ENCODE measurements at places on chromosomes 2 and 18.

DNA sequence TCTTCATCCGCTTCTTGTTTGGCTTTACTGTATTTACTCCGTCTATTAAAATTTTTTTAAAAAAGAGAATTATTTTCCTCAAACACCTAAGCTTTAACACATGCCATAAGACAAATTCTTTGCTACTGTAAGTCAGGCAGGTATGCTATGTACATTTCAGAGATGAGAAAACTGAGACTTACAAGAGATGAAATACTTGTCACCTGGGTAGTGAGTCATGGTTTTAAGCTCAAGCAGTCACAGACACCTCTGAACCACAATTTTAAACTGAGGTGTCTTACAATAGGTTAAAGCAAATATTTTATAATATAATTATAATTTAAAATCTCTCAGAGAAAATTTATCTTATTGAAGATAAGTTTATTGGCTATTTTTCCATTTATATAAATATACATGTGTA is 126.0 kb downstream of the EPHA4 start:
- no peak for DNase-seq

GRCh38 chr2:224909885-224910573 is 132.2 kb downstream of the DOCK10 start:
- no peak for DNase-seq

DNA sequence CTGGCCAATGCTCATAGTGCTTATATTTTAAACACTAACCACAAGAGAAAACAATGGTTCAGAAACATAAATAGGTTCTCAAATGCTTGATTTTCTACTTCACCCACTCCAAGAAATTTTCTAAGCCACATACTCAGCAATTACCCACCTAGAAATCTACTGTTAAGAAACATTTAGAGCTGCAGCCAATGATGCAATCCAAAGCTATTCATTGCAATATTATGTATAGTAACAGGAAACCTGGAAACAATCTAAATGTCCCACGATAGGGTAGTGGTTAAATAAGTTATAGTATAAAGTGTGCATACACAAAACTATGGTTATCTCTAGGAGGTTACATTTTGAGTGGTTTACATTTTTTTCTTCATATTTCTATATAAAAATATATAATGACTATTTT is 5.7 kb downstream of the FAM237A start:
- no peak for DNase-seq

DNA sequence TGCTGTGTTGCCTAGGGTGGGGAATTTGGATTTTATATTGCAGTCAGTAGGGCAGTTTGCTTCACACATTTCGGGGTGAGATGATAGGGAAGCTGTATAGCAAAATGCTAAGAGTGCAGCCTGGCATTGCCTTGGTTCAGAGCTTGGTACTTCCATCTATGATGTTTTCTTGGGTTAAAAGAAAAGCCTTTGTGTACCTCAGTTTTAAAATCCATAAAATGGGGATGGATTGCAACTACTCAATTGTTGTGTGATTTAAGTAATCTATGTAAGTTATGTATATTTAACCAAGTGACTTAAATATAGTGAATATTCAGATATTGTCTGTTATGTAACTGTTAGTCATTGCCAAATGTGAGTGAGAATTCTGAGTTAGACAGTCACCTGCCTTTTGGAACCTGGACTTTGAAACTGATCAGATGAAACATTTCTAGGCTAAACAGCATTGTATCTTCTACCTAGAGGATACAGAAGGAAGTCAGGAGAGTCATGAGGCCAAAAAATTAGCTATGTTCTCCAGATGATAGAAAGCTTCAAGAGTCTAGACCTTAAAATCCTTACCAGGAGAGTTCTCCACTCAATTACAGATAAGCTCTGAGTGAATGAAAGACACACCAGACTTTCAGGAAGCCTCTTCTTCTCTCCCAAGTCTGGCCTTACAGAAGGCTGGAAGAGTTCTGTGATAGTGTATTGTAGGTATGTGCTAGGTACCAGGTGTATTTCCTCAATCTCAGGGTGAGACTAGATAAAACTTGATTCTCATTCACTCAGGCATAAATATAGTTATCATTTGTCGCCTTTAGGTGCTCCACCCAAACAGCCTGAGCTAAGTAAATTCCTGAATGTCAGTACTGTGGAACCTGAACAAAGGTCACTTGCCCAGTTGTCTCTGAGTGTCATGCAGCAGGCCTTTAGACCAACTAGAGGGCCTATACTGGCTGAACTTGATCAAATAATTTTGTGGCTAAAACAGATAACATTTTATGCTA is 7.5 kb downstream of the RIOK3 start:
- no peak for DNase-seq

DNA sequence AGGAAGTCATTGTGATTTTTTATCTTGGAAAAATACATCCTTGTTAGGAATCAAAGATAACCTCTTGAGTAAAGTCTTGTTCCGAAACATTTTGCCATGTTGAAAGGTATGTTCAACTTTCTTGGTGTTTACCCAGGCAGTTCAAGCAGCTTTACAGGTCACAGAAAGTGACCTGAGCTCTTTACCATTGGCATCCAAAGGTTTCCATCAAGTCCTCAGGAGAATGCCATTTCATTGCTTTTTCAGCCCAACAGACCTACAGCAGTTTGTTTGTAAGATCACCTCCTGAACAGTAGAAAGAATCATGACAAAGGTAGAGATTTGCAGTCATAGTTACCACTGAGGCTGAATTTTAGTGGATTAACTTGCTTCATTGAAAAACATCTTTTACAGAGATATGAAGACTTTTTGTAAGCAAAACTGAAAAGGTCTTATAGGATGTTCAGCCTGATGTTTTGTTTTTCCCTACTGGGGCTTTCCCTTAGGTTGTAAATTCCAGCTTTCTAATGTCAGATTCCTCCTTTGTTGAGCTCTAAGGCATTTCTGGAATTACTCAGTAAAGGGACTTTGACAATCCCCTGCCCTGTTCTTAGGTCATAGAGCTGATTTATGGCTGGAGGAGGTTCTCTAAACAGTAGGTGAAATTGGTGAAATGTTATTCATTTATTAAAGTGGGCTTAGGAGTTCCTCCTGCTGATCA is 236.8 kb upstream of the RBMS1 start:
- DNase-seq: no peak

GRCh38 chr2:69624131-69624530 is 19.4 kb downstream of the AAK1 start:
- DNase-seq: no peak

DNA sequence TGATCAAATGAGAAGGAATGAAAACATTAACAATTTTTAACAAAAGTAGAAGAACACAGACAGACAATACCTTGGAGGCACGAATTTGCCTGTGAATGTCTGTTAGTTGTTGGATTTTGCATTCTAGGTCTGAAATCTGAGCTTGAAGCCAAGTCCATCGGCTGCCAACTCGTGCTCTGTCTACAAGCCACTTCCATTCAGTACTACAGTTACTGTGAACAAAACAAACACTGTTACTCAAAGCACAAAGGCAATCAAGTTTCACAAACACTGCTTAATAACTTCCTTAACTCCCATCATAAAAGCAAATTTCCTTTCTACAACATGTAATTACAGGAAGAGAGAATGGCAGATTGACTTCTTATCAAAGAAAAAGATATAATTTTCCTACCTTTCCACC is 42.2 kb downstream of the KANSL1L start:
- DNase-seq: no peak

- DNase-seq: no peak
Observed at GRCh38 chr2:1973636-1974035, 229.3 kb upstream of the PXDN start.

DNA sequence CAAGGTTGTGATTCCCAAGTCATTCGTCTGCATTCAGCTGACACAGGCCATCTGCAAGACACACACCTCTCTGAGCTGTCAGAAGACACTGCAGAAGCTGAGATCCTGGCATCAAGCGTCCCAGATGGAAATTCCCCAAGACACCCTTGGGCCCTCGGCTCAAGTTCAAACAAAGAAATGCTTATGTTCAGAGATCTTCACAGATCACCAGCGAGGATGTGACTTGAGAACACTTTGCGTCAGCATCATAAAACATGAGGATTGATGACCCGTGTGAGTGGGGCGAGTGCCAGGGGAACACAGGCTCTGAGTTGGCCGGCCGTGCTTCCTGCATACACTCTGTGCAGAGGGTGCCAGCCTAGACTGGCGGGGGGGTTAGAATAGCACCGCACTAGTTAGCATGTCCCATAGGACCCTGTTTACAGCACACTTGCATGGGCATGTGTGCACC is 36.8 kb downstream of the KCNIP3 start:
- DNase-seq: no peak

DNA sequence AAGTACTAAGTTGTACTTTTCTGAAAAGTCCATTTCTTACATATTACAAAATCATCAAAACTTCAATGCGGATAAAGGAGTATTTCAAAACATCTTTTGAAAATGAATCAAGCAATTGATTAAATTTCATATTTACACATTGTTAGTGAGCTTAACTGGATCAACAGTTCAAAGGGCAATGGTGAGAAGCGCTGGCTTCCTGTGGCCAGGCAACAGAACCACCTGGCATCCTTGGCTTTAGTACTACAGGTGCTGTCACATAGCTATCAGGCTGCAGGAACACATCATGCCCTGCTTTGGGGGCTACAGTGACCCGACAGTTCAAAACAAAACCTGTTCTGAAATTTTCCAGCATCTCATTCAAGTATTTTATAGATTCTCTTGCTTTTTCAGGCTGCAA is 59.2 kb downstream of the SMAD2 start:
- DNase-seq: no peak

DNA sequence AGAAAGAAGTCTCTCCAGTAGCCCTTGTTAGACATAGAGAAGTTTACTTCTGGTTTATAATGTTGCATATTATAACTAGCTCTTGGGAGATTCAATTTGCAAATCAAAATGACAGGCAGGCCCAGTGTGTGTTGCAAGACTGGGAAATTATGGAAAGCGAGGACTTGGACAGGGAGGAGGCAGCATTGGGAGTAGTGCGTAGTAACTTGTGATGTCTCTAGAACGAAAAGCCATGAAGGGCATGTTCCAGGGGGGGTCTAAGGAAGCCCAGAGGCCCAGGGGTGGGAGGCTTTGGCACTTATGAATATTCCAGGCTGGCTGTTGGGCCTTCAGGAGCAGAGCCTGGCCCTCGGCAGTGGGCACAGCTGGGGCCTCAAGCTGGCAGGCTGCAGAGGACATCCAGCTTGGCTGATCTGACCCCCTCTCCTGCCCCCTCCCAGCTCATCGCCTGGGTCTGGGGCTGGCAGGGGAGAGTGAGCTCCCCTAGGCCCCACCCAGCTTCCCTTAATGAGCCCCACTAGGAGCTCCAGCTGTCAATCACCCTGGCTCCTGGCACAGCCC is 55.3 kb upstream of the TCF7L1 start:
- no peak for DNase-seq

GRCh38 chr2:5691221-5691984 is 781 bp upstream of the SOX11 start:
- DNase-seq: no peak

DNA sequence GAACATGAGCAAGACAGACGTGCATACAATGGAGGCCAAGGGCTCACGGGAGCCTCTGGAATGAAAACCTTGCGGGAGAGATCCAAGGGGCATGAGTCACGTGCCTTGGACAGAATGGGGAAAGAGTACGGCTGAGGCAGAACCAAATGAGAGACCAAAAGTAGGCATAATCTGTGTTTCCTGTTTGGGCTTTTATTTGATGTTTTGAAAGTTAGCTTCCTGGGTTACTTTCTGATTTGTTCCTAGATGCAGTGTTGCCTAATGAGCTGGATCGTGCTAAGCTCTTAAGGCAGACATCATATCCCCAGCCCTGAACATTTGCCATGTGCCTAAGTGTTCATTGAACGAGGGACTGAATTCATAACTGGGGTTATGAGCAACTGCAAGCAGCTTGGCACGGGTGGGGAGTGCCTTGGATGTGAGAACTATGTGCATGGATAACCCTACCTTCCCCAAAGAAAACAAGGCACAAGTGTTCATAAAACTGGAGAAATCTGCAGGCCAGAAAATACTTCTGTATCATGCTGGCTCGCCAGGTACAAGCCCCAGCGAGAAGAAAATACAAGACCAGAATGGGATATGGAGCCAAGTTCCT is 60.3 kb upstream of the RPL31 start:
- DNase-seq: no peak

DNA sequence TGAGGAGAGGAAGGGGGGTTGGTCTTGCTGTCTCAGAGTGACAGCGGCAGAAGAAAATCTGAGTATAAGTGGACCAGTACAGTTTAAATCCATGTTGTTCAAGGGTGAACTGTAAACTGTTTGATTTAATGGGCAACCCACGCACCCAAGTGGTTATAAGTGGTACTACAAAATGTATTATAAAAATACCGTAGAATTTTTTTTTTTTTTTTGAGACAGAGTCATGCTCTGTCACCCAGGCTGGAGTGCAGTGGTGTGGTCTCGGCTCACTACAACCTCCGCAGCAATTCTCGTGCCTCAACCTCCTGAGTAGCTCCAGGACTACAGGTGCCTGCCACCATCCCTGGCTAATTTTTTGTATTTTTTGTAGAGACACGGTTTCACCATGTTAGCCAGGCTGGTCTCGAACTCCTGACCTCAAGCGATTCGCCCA is 2.1 kb upstream of the CHCHD5 start:
- no peak for DNase-seq

- no peak for DNase-seq
Observed at GRCh38 chr2:10385501-10385900, 62.6 kb downstream of the ODC1 start.

DNA sequence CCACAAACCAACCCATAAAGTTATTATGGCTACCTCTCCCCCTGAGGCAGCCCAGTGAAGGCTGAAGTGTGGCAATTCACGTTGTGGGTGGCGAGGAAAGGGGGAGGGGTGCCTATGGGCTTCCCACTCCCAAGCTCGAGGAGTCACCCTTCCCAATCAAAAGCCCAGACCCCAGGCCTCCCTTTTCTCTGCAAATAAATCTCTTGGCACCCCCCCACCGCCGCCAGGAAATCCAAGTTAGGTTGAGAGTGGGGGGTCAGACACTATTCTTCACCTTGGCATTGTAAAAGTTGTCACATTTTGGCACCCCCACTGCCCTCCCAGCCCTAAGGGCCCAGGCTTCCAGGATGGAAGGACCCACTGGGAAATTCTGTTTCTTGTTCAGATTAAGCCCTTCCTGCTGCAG is 6.9 kb downstream of the ANKRD53 start:
- no peak for DNase-seq

- DNase-seq: no peak
Observed at GRCh38 chr18:77112747-77113092, 19.9 kb downstream of the MBP start.

DNA sequence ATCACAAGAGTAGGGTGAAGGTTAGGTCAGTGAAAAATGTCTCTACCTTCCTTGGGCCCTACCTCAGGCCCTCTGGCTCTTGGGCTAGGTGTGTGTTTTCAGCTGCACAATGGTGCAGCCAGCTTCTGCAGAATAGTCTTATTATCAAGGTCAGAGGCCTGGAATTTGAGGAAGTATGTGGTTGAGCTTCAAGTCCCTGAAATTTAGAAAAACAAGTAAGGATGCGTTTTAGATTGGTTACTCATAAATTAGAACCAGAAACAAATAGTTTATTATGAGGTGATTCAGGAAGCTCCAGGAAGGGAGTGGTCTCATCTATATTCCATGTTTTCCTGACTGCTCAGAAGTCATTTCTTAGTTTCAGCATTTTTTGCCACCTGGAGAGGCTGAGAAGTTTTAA is 204.2 kb upstream of the CELF4 start:
- DNase-seq: no peak
